ENCODE measurements at places on chromosomes 16 and 17.

GRCh38 chr16:80034469-80034826 lies 433.9 kb upstream of the MAF start:
- no peaks in the 10 kb centered on the region for H3K4me1 ChIP-seq
- no peak overlapping the region for H3K4me3 ChIP-seq
- H3K36me3 ChIP-seq: no peaks in the 10 kb centered on the region
- no peak for DNase-seq
- H3K27me3 ChIP-seq: no peaks in the 10 kb centered on the region

- H3K4me3 ChIP-seq: no peak overlapping the region
- no peak for DNase-seq
- no peaks in the 10 kb centered on the region for H3K4me1 ChIP-seq
- no peak overlapping the region for H3K27ac ChIP-seq
- no peaks in the 10 kb centered on the region for H3K36me3 ChIP-seq
Measured at GRCh38 chr16:20636671-20637070, 60.5 kb upstream of the ACSM2B start.

GRCh38 chr16:71796501-71797097 lies 12.0 kb downstream of the AP1G1 start:
- H3K36me3 ChIP-seq: peaks cover 17% of the 10 kb centered on the region
- H3K27ac ChIP-seq: no peak overlapping the region
- no peaks in the 10 kb centered on the region for H3K27me3 ChIP-seq
- no peak overlapping the region for H3K4me3 ChIP-seq
- no peak for DNase-seq

- H3K36me3 ChIP-seq: no peaks in the 10 kb centered on the region
- peaks cover 38% of the 10 kb centered on the region for H3K4me1 ChIP-seq
Measured at GRCh38 chr16:53090591-53091411, 36.0 kb downstream of the CHD9 start.

DNA sequence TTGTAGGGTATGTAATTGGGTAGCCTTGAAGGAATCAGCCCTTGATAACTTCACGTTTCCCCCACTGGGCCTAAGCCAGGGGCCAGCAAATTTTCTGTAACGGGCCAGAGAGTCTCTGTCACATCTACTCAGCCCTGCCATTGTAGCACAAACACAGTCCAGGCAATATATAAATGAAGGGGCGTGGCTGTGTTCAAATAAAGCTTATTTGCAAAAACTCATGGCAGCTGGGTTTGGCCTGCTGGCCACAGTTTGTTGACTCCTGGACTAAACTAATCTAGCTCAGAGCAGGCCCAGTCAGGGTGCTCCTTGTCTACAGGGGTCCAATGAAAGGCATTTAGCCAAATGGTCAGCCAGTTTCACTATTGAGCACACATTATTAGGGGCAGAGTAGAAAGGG lies 141.6 kb downstream of the CCDC182 start:
- no peak overlapping the region for H3K4me3 ChIP-seq
- peak overlapping the region; percentile 63 for H3K27ac ChIP-seq
- DNase-seq: no peak
- peaks cover 92% of the 10 kb centered on the region for H3K4me1 ChIP-seq
- H3K36me3 ChIP-seq: no peaks in the 10 kb centered on the region

GRCh38 chr16:75506574-75506973 lies 11.3 kb upstream of the CHST6 start:
- no peaks in the 10 kb centered on the region for H3K36me3 ChIP-seq
- no peak overlapping the region for H3K27ac ChIP-seq
- H3K4me1 ChIP-seq: no peaks in the 10 kb centered on the region
- H3K4me3 ChIP-seq: no peak overlapping the region
- peaks cover 6% of the 10 kb centered on the region for H3K27me3 ChIP-seq

DNA sequence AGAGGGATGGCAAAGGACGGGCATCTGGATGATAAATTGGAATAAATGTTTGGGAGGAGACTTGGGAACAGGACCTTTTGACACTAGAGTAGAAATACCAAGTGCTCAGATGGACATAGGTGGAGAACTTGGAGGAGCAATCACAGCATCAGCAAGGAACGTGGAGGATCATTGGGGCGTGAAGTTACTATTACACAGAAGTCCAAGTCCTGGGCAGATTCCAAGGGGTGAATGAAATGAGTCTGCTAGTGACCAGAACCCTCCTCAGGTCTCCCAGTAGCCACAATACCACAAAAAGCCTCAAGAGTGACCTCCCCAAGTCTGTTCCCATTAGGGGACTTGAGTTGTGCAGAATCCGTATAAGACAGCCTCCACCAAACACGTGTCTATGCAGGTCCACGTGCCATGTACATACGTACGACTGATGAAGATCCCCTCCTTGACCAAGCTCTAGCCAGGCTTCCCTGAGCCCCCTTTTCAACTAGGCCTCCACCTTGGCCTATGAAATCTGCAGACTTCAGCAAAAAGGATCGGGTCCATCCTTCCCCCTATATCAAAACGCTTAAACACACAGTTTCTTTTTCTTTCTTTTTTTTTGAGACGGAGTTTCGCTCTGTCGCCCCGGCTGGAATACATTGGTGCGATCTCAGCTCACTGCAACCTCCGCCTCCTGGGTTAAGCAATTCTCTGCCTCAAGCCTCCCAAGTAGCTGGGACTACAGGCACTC lies 2.2 kb downstream of the C17orf67 start:
- peaks cover 13% of the 10 kb centered on the region for H3K36me3 ChIP-seq
- H3K27me3 ChIP-seq: no peaks in the 10 kb centered on the region
- H3K4me3 ChIP-seq: no peak overlapping the region
- no peak overlapping the region for H3K27ac ChIP-seq
